ENCODE measurements at places on chromosomes 3 and 15. TPM values are rescaled to one million over a fixed set of nuclear protein-coding genes. Genes with fewer than 3 reads are reported as not detected.

- H3K36me3 ChIP-seq = no peaks in the 10 kb centered on the region
- H3K27ac ChIP-seq = no peak overlapping the region
- peaks cover 12% of the 10 kb centered on the region for H3K4me1 ChIP-seq
These were observed 328.3 kb downstream of the THSD4 start for GRCh38 chr15:71443538-71443937.

DNA sequence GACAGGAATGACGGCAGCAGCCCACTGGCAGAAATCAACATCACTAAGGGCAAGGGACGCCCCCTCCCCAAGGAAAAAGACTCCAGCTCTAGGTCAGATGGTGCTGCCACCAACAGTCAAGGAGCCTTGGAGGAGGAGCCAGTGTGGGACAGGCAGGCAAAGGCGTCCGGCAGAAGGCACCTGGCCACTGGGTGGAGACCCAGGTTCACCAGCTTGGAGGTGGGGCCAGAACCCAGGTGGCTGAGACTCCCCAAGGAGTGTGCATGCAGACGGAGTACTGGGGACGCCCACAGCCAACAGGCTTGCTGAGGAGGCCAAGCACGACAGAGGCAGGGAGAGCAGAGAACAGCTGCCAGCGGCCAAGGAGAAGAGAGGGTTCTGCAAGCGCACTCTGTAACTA lies 35.2 kb downstream of the PTPN23 start:
- H3K36me3 ChIP-seq = peaks cover 35% of the 10 kb centered on the region
- no peak for DNase-seq
- no peak overlapping the region for H3K4me3 ChIP-seq
- H3K27me3 ChIP-seq = no peaks in the 10 kb centered on the region

- no peaks in the 10 kb centered on the region for H3K27me3 ChIP-seq
- DNase-seq = no peak
- H3K4me3 ChIP-seq = no peak overlapping the region
- no peak overlapping the region for H3K27ac ChIP-seq
These were observed 60.3 kb upstream of the IQSEC1 start for GRCh38 chr3:13133471-13133981.

DNA sequence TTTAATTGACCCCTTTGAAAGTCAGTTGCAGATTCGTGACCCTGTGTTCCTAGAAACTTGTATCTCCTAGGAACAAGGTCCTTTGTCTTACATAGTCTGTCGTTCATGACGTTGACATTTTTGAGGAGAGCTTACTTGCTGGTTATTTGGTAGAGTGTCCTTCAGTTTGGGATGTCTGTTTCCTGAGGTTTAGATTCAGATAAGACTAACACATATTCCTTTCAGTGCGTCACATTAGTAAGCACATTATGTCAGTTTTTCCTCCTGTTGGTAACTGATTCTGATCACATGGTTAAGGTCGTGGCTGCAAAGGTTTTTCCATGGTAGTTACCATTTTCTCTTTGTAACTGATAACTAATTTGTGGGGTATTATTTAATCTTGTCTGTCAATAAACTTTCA lies 80.8 kb downstream of the PCCB start:
- no peak overlapping the region for H3K4me3 ChIP-seq
- peaks cover 18% of the 10 kb centered on the region for H3K4me1 ChIP-seq
- no peak overlapping the region for H3K27ac ChIP-seq
- no peaks in the 10 kb centered on the region for H3K27me3 ChIP-seq
- H3K36me3 ChIP-seq = peaks cover 8% of the 10 kb centered on the region
- no peak for DNase-seq

GRCh38 chr3:51932471-51933370 lies 9.0 kb downstream of the RRP9 start:
- no peak for DNase-seq
- H3K27ac ChIP-seq = no peak overlapping the region
- no peak overlapping the region for H3K4me3 ChIP-seq
- H3K36me3 ChIP-seq = peaks cover 16% of the 10 kb centered on the region

DNA sequence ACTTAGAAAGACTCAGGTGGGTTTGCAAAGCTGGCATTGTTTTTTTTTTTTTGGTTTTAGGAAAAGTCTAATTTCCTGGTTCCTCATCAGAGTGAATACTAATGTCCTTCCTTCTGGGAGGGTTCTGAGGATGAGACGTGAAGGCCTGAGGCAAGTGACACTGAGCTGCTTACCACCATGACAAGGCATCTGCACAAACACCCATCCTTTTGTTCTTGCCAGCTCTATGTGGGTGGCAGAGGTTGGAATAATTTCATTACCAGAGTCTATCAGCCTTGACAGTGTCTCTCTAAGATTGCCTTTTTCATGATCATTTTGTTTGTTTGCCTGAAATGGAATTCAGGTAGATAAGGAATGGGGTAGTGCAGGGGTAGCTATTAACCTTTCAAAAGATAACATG lies 17.1 kb downstream of the RTP4 start:
- H3K4me3 ChIP-seq = no peak overlapping the region
- no peak overlapping the region for H3K27ac ChIP-seq
- DNase-seq = no peak
- no peaks in the 10 kb centered on the region for H3K4me1 ChIP-seq
- H3K36me3 ChIP-seq = no peaks in the 10 kb centered on the region
- no peaks in the 10 kb centered on the region for H3K27me3 ChIP-seq

- no peak overlapping the region for H3K27ac ChIP-seq
- H3K36me3 ChIP-seq = no peaks in the 10 kb centered on the region
- no peak for DNase-seq
- H3K4me1 ChIP-seq = peaks cover 3% of the 10 kb centered on the region
- H3K4me3 ChIP-seq = no peak overlapping the region
- H3K27me3 ChIP-seq = no peaks in the 10 kb centered on the region
These were observed 38.6 kb downstream of the OSBPL10 start for GRCh38 chr3:31942446-31942845.

DNA sequence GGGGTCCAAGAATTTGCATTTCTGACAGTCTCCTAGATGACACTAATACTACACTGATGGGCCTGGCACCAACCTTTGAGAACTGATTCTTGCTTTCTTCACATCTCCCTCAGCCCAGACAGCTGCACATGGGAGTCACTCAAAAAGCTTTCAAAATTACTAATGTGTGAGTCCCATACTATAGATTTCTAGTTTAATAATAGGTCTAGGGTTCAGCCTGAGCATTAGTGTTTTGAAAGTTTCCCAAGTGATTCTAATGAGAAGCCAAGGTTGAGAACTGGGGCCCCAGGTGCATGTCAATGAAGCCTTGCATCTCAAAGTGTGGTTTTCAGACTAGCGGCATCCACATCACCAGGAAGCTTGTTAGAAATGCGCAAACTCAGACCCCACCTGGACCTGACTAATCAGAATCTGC lies 159.9 kb upstream of the CMC1 start:
- H3K4me1 ChIP-seq = no peaks in the 10 kb centered on the region
- H3K36me3 ChIP-seq = no peaks in the 10 kb centered on the region
- no peak overlapping the region for H3K27ac ChIP-seq
- H3K4me3 ChIP-seq = no peak overlapping the region
- no peaks in the 10 kb centered on the region for H3K27me3 ChIP-seq
- no peak for DNase-seq

DNA sequence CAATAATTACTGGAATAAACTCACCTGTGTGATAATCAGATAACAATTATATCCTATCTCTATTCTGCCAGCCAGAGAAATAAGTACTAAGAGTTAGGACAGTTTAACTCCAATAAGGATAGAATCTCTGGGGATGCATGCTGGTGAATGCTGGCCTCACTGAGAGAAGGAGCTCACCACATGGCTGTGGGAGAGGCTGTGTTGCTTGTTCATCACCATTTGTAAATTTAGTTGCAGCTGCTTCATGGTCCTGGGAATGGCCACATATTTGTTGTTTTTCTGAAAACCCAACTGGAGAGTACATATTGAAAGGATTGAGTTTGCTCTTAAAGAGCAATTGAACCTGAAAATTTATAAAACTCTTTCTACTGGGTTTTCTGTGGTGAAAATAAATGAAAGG lies 207.3 kb downstream of the NECTIN3 start:
- no peaks in the 10 kb centered on the region for H3K36me3 ChIP-seq
- no peaks in the 10 kb centered on the region for H3K27me3 ChIP-seq
- no peak for DNase-seq

- H3K36me3 ChIP-seq = peaks cover 2% of the 10 kb centered on the region
- H3K4me1 ChIP-seq = peaks cover 2% of the 10 kb centered on the region
- H3K27me3 ChIP-seq = no peaks in the 10 kb centered on the region
- H3K27ac ChIP-seq = no peak overlapping the region
- DNase-seq = no peak
- H3K4me3 ChIP-seq = no peak overlapping the region
These were observed 2.6 kb downstream of the CLPX start for GRCh38 chr15:65182538-65182937.

- no peaks in the 10 kb centered on the region for H3K4me1 ChIP-seq
- no peak overlapping the region for H3K27ac ChIP-seq
- no peak overlapping the region for H3K4me3 ChIP-seq
- H3K36me3 ChIP-seq = no peaks in the 10 kb centered on the region
These were observed 477.9 kb upstream of the NECTIN3 start for GRCh38 chr3:110593749-110594148.

GRCh38 chr3:156575641-156576040 lies 20.7 kb upstream of the SSR3 start:
- no peaks in the 10 kb centered on the region for H3K36me3 ChIP-seq
- no peak overlapping the region for H3K4me3 ChIP-seq
- DNase-seq = no peak
- no peaks in the 10 kb centered on the region for H3K27me3 ChIP-seq
- no peak overlapping the region for H3K27ac ChIP-seq

GRCh38 chr3:20424086-20424485 lies 238.1 kb upstream of the SGO1 start:
- H3K36me3 ChIP-seq = no peaks in the 10 kb centered on the region
- no peak overlapping the region for H3K27ac ChIP-seq
- no peak for DNase-seq
- H3K4me1 ChIP-seq = no peaks in the 10 kb centered on the region

GRCh38 chr3:81072591-81072990 lies 688.9 kb downstream of the GBE1 start:
- H3K4me1 ChIP-seq = no peaks in the 10 kb centered on the region
- no peaks in the 10 kb centered on the region for H3K36me3 ChIP-seq
- H3K27ac ChIP-seq = no peak overlapping the region
- no peak for DNase-seq
- H3K27me3 ChIP-seq = no peaks in the 10 kb centered on the region

DNA sequence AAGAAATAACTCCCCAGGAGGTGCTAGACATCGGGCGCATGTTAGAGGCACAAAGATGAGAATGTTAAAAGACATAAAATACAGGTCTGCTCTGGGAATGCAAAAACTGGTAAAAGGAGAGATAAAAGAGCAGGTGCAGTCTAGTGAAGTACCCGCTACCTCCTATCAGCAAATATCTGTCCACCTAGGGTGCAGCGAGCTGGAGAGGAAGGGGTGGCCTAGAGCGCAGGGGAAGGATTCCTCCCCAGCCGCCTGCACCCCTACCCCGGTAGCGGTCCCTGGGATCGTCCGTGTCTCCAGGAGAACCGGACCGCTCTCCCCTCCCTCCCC lies 237 bp upstream of the ZNF662 start:
- H3K27me3 ChIP-seq = peaks cover 17% of the 10 kb centered on the region
- no peaks in the 10 kb centered on the region for H3K4me1 ChIP-seq
- no peak overlapping the region for H3K27ac ChIP-seq
- H3K36me3 ChIP-seq = no peaks in the 10 kb centered on the region

GRCh38 chr15:27248251-27248650 lies 277.3 kb downstream of the GABRG3 start:
- H3K36me3 ChIP-seq = no peaks in the 10 kb centered on the region
- H3K4me3 ChIP-seq = no peak overlapping the region
- no peaks in the 10 kb centered on the region for H3K27me3 ChIP-seq
- no peak overlapping the region for H3K27ac ChIP-seq

GRCh38 chr15:98401029-98401428 lies 247.3 kb upstream of the IGF1R start:
- DNase-seq = no peak
- H3K4me3 ChIP-seq = no peak overlapping the region
- H3K27me3 ChIP-seq = no peaks in the 10 kb centered on the region
- no peaks in the 10 kb centered on the region for H3K4me1 ChIP-seq

- peak overlapping the region; percentile 69 for H3K27ac ChIP-seq
- H3K27me3 ChIP-seq = no peaks in the 10 kb centered on the region
- no peak overlapping the region for H3K4me3 ChIP-seq
- no peaks in the 10 kb centered on the region for H3K36me3 ChIP-seq
- H3K4me1 ChIP-seq = peaks cover 3% of the 10 kb centered on the region
- DNase-seq = peak; percentile 89
These were observed 4.1 kb downstream of the OR4F6 start for GRCh38 chr15:101807345-101807945.

DNA sequence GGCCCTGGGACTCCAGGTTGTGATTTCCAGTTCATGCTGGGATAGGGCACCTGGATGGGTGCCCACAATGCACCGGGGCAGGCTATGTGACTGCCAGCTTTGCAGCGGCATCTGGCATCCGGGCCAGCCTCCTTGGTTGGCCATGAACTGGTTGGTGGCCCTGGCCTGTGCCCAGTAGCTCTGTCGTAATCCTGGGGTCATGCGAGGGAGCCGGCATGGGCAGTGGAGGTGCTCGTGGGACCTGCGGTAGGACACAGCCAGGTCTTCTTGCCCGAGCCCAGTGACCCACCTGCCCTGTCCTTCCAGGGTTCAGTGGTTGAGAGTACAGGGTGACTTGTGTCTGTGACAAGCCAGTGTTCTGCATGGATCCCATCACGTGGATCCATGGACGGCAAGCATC lies 237.9 kb downstream of the SNRPN start:
- H3K36me3 ChIP-seq = no peaks in the 10 kb centered on the region
- no peaks in the 10 kb centered on the region for H3K27me3 ChIP-seq
- DNase-seq = no peak
- no peaks in the 10 kb centered on the region for H3K4me1 ChIP-seq
- H3K27ac ChIP-seq = no peak overlapping the region

DNA sequence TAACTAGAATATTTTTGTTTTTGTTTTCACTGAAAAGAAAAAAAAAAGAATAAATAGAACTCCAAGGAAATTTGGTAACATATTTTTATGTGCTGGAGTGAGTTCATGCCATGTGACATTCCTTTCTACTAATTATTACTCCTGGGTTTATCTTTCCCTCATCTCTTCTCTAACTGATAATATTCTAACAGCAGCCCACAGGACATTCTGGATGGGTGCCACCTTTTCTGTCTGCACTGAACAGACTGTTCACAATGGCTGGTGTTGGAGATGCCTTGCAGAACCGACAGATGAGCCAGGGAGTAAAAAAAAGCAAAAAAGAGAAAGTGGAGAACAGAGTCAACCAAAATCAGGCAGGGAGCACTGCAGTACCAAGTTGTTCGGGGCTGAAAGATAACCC lies 151.3 kb downstream of the OR4M2 start:
- H3K4me3 ChIP-seq = no peak overlapping the region
- no peaks in the 10 kb centered on the region for H3K36me3 ChIP-seq
- H3K27me3 ChIP-seq = no peaks in the 10 kb centered on the region
- DNase-seq = no peak

GRCh38 chr15:42064271-42064670 lies 30.1 kb downstream of the PLA2G4D start:
- no peak overlapping the region for H3K4me3 ChIP-seq
- no peak for DNase-seq
- no peak overlapping the region for H3K27ac ChIP-seq
- no peaks in the 10 kb centered on the region for H3K4me1 ChIP-seq
- peaks cover 14% of the 10 kb centered on the region for H3K27me3 ChIP-seq

Gene AADACL2
- total RNA-seq = under 0.01 TPM

Gene GOLGA8Q
- total RNA-seq = 0.33 TPM

Gene MKRN3
- under 0.01 TPM for total RNA-seq

Gene SPSB4
- total RNA-seq = not detected

Gene FMN1
- 27.7 TPM for total RNA-seq

Gene CACNA2D3
- 0.77 TPM for total RNA-seq

Gene SCN5A
- 0.50 TPM for total RNA-seq

Gene LPP
- total RNA-seq = 89.6 TPM

Gene STRC
- 0.17 TPM for total RNA-seq

Gene SCG5
- total RNA-seq = 46.2 TPM

Gene RPL14
- 493 TPM for total RNA-seq

Gene NOX5
- 0.33 TPM for total RNA-seq

All from fibroblast of lung (primary cell).